ENCODE measurements at places on chromosomes 16 and 17. TPM values are rescaled to one million over a fixed set of nuclear protein-coding genes. Genes with fewer than 3 reads are reported as not detected.

OR3A3 gene
- total RNA-seq: not detected

ITGAX gene
- under 0.01 TPM for total RNA-seq

NACA2 gene
- not detected for total RNA-seq

PLLP gene
- total RNA-seq: 3.3 TPM

KRTAP4-3 gene
- total RNA-seq: not detected

KRT33B gene
- total RNA-seq: 0.79 TPM

CRHR1 gene
- not detected for total RNA-seq

TNS4 gene
- total RNA-seq: 27.1 TPM

ACAP1 gene
- total RNA-seq: 4.2 TPM

MYH13 gene
- total RNA-seq: not detected

HS3ST3A1 gene
- total RNA-seq: 0.53 TPM

NTHL1 gene
- 18.6 TPM for total RNA-seq

CYB5B gene
- 39.2 TPM for total RNA-seq

GINS2 gene
- total RNA-seq: 2.0 TPM

ELOB gene
- total RNA-seq: 946 TPM

WNK4 gene
- total RNA-seq: under 0.01 TPM

CPHXL2 gene
- not detected for total RNA-seq

PERCC1 gene
- not detected for total RNA-seq

TRPV3 gene
- 1.2 TPM for total RNA-seq

RDM1 gene
- total RNA-seq: 0.13 TPM

MYH3 gene
- 1.4 TPM for total RNA-seq

MFAP4 gene
- total RNA-seq: not detected

GCGR gene
- total RNA-seq: not detected

MYLK3 gene
- not detected for total RNA-seq

SCPEP1 gene
- 137 TPM for total RNA-seq

RGS11 gene
- total RNA-seq: not detected

USP6 gene
- not detected for total RNA-seq

ECI1 gene
- 140 TPM for total RNA-seq

HCRT gene
- total RNA-seq: not detected

DOC2A gene
- not detected for total RNA-seq

ZNF764 gene
- total RNA-seq: 2.6 TPM

KRT32 gene
- not detected for total RNA-seq

NTN1 gene
- under 0.01 TPM for total RNA-seq

ASPHD1 gene
- 2.4 TPM for total RNA-seq

PRR35 gene
- total RNA-seq: not detected

SMTNL2 gene
- total RNA-seq: not detected

MVP gene
- 118 TPM for total RNA-seq

SPATA2L gene
- total RNA-seq: 14.2 TPM

Measured in bronchial epithelial cell (primary cell).